ENCODE measurements at places on chromosomes 13 and 19.
A peak's percentile ranks its signal among the peaks of the same experiment; 100 is the strongest.

DNA sequence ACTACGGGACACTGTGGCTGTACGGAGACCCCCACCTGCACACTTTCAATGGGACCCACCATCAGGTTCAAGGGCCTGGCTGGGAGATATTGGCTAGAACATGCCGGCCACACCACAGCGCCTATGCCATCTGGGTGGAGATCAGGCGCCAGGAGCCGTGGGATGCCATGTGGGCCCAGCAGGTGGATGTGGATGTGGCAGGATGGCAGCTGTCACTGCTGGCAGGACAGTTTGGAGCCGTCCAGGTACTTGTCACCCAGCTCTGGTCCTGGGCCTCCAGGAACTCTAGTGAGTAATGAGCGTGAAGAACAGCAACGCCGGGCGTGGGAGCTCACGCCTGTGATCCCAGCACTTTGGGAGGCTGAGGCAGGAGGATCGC lies 15.7 kb upstream of the FXYD3 start:
- DNase-seq, result no peak

- peak; percentile 30 for DNase-seq
These were observed 1.7 kb upstream of the PDE4A start for GRCh38 chr19:10418485-10419199.

DNA sequence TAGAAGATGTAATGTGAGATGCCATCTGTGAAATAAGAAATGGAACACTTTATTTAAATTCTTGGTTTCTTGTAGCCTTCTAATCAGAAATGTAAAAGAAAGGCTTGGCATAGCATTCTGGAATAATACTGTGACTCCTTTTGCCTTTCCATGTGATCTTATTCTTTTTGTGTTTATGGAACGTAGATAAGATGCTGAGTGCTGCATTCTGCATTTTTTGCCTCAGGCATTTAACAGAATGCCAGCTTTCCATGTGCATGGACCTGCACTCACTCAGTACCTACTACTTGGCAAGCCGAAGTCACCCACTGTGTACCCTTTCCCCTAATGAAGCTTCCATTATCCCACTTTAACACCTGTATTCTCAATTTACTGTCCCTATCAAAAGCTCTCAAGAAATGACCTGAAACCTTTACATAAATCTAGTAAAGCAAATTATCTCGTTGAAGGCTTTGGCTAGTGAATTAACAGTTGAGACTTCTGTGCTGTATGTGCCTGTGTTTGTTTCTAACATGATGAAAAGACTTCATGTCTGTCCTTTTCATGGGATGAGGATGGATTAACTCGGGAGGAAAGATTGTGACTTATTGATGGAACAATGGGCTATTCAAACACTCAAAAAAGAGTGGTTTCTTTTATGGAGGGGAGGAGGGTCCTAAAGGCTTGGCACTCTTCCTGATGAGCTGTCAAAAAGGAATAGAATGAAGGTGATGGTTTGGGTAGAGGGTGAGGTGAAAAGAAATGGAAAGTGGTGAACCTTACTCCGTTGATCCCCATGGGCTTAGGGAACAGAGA lies 44.7 kb upstream of the FRY start:
- no peak for DNase-seq

DNA sequence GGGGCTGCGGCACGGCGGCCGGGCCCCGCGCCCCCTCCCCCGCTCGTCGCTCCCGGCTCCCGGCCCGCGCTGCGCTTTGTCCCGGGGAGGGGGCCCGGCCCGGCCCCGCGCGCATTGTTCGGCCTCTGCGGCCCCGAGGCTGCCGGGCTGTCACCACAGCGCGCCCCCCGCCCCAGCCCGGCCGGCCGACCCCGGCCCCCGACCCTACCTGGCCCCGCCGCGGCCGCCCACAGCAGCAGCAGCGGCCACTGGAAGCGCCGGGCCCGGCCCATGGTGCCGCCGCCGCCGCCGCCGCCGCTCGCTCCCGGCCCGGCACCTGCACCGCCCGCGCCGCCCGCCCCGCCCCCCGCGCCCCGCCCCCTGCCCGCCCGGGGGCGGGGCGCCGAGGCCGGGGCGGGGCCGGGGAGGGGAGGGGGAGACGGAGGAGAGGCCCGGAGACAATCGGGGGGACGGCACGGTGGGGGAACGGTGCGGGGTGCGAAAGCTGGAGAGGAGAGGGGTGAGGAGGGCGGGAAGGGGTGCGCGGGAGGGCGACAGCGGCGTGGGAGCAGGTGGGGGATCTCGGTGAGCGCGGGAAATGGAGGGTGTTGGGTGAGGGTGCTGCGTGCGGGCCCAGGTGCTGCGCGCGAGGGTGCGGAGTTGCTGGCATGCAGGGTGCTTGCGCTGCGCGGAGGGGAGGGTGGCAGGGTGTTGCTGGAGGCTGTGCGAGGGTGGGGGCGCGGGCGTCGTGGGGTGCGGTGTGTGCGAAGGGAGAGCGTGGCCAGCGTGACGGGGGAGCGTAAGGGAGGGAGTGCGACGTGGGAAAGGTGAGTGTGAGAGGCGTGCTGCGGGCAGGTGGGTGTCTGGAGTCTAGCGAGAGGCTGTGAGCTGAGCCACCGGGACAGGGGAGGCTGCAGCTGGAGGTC lies at the start of gene CADM4:
CADM4 (minus strand) TSS at position 332 of the 905 bp plus-strand sequence; CDS start at position 272, 60 bp downstream.
- peak; percentile 89 for DNase-seq

DNA sequence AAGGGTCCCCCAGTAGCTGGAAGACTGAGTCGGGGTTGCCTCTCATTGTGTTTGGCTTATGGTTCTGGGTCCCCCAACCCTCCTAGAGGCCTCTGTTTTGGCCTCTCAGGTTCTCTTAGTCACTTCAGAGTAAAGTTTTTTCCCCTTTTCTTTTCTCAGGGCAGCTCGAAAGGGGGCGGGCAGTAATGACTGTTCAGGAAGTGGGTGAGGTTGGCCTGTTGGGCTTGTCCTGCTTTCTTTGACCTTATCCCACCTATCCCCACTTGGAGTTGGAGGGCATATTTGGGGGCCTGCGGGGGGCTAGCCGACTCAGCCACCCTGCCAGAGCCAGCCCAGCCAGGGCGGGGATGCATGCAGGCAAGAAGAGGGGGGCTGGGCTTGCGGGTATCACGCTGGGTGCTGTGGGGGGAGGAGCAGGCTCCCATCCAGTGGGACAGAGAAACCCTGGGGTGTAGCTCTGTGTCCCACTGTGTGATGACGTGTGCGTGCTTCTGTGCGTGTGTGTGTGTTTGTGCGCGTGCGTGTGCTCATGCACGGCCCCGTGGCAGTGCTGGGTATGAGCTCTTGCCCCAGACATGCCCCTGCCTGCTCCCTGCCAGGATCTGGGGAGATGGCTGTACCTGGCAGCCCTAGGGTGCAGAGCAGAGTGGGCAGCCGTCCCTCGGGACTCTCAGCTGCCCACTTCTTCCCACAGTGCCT lies 1.4 kb downstream of the CIC start:
- no peak for DNase-seq

- no peak for DNase-seq
These were observed 79.2 kb upstream of the UQCRFS1 start for GRCh38 chr19:29292153-29292552.

- DNase-seq, result peak; percentile 50
These were observed 14.0 kb upstream of the GJA3 start for GRCh38 chr13:20174656-20175405.

GRCh38 chr19:4803736-4804695 lies 12.5 kb downstream of the FEM1A start:
- DNase-seq, result peak; percentile 86

GRCh38 chr19:47623151-47623920 lies 14.4 kb downstream of the BICRA start:
- DNase-seq, result no peak

DNA sequence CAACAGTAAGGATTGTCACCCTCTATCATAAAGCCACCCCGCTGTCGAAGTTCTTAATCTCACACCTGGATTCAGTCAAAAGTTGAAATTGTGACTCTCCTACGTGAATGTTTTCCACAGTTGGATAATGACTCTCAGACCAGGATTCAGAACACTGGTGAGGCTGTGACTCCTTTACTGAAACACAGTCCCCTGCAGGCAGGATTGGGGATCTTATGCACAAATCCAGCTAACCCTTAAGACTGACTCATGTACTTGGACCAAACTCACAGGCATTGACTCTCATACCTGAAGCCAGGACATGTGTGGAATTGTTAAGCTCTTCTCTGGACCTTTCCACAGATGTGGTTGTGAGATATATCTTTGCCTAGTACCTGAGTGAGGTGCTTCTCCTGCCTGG lies 46.8 kb downstream of the ZNF85 start:
- DNase-seq, result no peak

DNA sequence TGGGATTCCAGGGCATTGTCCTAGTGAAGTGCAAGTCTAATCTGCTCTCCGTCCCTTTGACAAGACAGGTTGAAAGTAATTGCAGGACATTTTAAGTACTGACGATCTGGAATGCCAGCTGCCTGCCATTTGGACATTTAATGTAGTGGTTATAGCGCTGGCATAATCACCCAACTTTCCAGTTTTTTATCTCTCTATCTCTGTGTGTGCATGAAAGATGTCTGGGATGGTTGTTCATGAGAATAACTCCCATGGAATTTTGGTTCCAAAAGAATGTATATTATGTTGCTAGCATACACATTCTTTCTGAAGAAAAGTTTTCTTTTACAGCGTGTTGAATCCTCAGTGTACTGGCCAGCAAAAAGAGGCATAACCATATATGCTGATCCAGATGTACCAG lies 53.6 kb downstream of the TDRD12 start:
- no peak for DNase-seq

- DNase-seq, result no peak
These were observed 489.3 kb downstream of the GPC6 start for GRCh38 chr13:93715866-93716265.

Measured in iPS-NIHi11 (cell line).